T-helper 17 cell (primary cell): ENCODE measurements at places on chromosomes 5 and 9.

DNA sequence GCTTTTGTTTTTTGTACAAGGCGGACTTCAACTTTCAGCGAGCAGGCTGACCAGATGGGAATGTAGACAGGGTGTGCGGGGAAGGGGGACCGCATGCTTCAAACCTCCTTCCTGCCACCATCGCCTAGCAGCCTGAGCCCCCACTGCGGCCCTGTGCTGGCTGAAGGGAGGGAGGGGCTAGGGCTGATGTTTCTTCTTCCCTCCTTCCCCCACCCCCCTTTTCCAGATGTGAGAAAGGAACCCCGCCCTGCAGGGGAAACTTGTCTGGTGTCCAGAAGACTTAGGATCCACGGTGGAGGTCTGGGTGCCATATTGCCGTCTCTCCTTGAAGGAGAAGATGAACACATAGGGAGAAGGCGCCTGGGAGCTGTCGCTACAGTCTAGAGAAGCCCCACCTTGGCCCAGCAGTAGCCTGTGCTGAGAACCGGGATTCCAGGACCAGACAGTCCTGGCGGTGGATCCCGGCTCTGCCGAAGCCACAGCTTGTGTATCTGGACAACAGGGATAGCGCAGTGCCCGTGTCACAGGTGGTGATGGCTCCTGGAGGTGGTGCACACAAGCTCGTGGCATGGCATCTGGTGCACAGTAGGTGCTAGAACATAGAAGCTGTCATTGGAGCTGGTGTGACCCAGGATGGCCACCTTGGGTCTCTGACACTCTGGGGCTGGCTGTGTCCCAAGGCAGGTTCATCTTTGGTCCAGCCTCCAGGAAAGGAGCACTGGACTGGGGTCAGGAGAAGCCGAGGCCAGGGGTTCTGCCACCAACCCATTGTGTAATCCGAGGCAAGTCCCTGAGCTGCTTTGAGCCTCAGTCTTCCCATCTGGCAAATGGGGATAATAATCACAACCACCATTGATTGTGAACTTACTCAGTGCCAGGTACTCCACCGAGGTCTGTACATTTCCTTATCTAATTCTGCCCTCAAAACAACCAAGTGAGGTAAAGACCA, 205.6 kb downstream of the C9orf50 start:
- H3K36me3 ChIP-seq, result no peaks in the 10 kb centered on the region
- no peak overlapping the region for H3K4me3 ChIP-seq
- peak overlapping the region; percentile 97 for H3K27ac ChIP-seq

- no peak overlapping the region for H3K27ac ChIP-seq
- peaks cover 12% of the 10 kb centered on the region for H3K27me3 ChIP-seq
- H3K36me3 ChIP-seq, result no peaks in the 10 kb centered on the region
Measured at GRCh38 chr9:114050646-114051045, 27.5 kb downstream of the AMBP start.

- H3K27me3 ChIP-seq, result no peaks in the 10 kb centered on the region
- no peak overlapping the region for H3K27ac ChIP-seq
- H3K4me1 ChIP-seq, result no peaks in the 10 kb centered on the region
- DNase-seq, result no peak
- H3K36me3 ChIP-seq, result no peaks in the 10 kb centered on the region
Measured at GRCh38 chr9:102832814-102833213, 162.3 kb upstream of the CYLC2 start.

- DNase-seq, result no peak
- peaks cover 6% of the 10 kb centered on the region for H3K36me3 ChIP-seq
- peak overlapping the region; percentile 95 for H3K4me3 ChIP-seq
- H3K4me1 ChIP-seq, result peaks cover 50% of the 10 kb centered on the region
- peak overlapping the region; percentile 99 for H3K27ac ChIP-seq
Measured at GRCh38 chr5:181224390-181225229, 1.5 kb downstream of the TRIM41 start.

GRCh38 chr9:18921366-18922075, 111.5 kb downstream of the SAXO1 start:
- H3K36me3 ChIP-seq, result no peaks in the 10 kb centered on the region
- no peak overlapping the region for H3K27ac ChIP-seq
- no peak overlapping the region for H3K4me3 ChIP-seq

DNA sequence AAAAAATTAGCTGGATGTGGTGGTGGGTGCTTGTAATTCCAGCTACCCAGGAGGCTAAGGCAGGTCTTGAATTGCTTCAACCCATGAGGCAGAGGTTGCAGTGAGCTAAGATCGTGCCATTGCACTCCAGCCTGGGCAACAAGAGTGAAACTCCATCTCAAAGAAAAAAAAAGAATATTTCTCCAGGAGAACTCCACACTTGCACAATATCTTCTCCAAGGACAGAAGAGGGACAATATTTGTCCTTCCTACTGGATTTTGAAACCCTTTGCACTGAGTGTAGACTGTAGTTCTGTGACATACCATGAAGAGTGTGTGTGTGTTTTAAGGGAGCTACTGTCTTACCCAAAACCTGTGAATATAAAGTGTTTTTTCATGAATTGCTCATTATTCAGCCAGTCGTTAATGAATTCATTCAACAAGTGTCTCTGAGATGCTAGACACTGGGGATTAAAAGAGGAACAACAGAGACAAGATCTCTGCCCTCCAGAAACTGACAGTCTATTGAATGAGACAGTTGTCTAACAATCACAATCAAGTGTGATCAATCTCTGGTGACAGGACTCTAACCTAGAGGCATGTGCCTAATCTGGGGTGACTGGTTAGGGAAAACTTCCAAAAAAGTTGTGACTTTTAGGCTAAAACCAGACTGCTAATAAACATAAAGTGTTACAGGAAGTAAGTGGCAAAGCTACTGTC, 9.8 kb upstream of the UBE2D2 start:
- peaks cover 3% of the 10 kb centered on the region for H3K4me1 ChIP-seq
- DNase-seq, result no peak
- H3K27ac ChIP-seq, result no peak overlapping the region
- peaks cover 2% of the 10 kb centered on the region for H3K36me3 ChIP-seq
